ENCODE measurements at places on chromosomes 4 and X.
A peak's percentile ranks its signal among the peaks of the same experiment; 100 is the strongest.

GRCh38 chr4:188177997-188178675, 38.9 kb downstream of the TRIML1 start:
- no peaks in the 10 kb centered on the region for H3K27me3 ChIP-seq
- H3K4me1 ChIP-seq: no peaks in the 10 kb centered on the region
- no peaks in the 10 kb centered on the region for H3K36me3 ChIP-seq
- H3K27ac ChIP-seq: no peak overlapping the region

DNA sequence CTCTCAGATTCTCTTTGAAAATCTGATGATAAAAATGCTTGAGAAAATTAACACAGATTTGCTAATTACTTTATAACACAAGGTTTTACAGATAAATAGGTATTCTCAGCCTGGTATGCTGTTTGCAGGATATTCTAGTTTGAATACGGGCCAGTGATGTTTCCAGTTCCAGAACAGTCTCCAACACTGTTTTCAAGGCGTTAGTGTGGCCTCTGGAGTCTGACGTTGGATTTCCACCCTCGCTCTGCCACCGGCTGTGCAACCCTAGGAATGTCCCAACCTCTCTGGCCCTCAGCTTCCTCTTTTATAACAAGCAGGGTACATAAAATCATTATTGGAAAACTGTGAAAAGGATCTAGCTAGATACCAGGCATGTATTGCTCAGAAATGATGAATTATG, 23.8 kb upstream of the CYP4V2 start:
- no peaks in the 10 kb centered on the region for H3K27me3 ChIP-seq
- no peak overlapping the region for H3K27ac ChIP-seq
- H3K36me3 ChIP-seq: no peaks in the 10 kb centered on the region
- no peak for DNase-seq

- no peak for DNase-seq
- H3K4me3 ChIP-seq: no peak overlapping the region
- no peaks in the 10 kb centered on the region for H3K4me1 ChIP-seq
- H3K36me3 ChIP-seq: no peaks in the 10 kb centered on the region
Observed at GRCh38 chrX:29665532-29665931, 549.8 kb upstream of the MAGEB2 start.

DNA sequence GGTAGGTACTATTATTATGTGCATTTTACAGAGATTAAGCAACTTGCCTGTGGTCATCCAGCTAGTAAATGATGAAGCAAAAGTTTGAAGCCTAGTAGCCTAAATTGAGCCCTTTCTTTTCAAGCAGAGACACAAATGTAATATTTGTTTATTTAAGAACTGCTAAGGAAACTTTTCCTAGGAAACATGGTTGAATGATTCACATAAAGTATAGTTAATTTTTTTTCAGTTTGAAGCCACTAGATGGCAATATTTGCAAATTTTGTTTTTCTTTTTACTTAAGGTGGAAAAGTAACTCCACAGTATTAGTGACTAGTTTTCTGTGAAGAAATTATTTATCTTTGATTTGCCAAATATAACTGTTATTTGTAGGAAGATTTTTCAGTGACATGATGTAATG, 52.8 kb upstream of the ANKRD17 start:
- no peaks in the 10 kb centered on the region for H3K36me3 ChIP-seq
- H3K27me3 ChIP-seq: no peaks in the 10 kb centered on the region
- no peak overlapping the region for H3K4me3 ChIP-seq
- no peak for DNase-seq
- no peaks in the 10 kb centered on the region for H3K4me1 ChIP-seq

DNA sequence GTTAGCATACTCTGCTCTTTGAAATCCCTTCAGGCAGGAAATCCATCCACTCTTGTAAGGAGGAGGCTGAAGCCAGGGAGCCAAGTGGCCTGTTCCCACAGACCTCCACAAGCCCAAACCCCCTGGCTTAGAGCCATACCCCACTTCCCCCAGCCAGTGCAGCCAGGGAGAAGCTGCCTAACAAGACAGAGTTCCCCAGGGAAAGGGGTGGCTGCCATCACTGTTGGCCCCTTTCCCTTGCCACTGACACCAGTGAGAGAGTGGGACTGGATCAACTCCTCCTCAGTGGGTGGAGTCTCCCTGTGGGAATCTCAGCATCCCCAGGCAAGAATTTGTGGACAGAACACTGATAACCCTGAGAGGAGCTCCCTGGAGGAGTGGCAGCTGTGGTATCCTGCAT, 389.4 kb downstream of the PABPC4L start:
- H3K4me1 ChIP-seq: no peaks in the 10 kb centered on the region
- no peak overlapping the region for H3K4me3 ChIP-seq
- H3K27me3 ChIP-seq: no peaks in the 10 kb centered on the region
- no peak overlapping the region for H3K27ac ChIP-seq
- no peak for DNase-seq

- H3K4me3 ChIP-seq: peak overlapping the region; percentile 18
- no peaks in the 10 kb centered on the region for H3K36me3 ChIP-seq
- no peak overlapping the region for H3K27ac ChIP-seq
- no peak for DNase-seq
- H3K27me3 ChIP-seq: no peaks in the 10 kb centered on the region
- no peaks in the 10 kb centered on the region for H3K4me1 ChIP-seq
Observed at GRCh38 chr4:111788099-111788498, 357.2 kb upstream of the FAM241A start.

DNA sequence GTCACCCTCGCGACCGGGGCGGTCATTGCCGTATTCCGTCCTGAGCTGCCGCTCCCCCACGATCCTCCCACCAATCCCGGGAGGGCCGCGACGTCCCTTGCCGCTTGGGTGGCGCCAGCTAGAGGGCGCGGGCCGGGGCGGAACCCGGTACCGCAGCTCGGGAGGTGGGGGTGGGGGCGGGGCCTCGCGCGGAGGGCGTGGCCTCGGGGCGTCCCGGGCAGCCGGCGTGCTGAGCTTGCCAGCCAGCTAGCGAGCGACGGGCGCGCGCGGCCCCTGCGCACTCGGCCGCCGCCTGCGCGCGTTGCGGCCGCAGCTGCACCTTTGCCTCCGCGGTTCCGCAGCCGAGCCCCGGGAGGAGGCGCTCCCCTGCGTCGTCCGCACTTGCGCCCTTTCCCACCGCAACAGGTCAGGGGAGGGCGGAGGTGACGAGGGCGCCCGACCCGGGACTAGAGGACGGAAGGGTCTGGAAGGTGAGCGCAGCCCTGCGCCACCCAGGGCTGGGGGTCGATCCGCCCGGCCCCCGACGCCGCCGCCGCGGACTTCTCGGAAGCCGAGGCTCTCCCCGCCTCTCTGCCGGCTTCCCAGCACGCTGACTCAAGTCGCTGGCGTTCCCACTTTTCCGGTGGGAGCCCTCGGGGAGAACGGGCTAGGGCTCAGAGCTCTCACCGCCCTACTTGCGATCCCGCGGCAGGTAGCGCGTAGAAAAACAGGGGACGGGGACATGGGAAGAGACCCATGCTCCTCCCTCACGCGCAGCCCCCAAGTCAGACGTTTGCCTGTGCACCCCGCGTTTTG, at the start of gene AFF1:
AFF1 (plus strand) TSS at position 241 of the 795 bp plus-strand sequence. CDS start 13,523 bp downstream, outside the sequence.
- DNase-seq: peak; percentile 90
- H3K36me3 ChIP-seq: no peaks in the 10 kb centered on the region
- peak within 1 kb of the TSS; percentile 87 for H3K4me3 ChIP-seq
- H3K27ac ChIP-seq: peak within 1 kb of the TSS; percentile 91
- no peaks in the 10 kb centered on the region for H3K27me3 ChIP-seq
- peaks cover 8% of the 10 kb centered on the region for H3K4me1 ChIP-seq

DNA sequence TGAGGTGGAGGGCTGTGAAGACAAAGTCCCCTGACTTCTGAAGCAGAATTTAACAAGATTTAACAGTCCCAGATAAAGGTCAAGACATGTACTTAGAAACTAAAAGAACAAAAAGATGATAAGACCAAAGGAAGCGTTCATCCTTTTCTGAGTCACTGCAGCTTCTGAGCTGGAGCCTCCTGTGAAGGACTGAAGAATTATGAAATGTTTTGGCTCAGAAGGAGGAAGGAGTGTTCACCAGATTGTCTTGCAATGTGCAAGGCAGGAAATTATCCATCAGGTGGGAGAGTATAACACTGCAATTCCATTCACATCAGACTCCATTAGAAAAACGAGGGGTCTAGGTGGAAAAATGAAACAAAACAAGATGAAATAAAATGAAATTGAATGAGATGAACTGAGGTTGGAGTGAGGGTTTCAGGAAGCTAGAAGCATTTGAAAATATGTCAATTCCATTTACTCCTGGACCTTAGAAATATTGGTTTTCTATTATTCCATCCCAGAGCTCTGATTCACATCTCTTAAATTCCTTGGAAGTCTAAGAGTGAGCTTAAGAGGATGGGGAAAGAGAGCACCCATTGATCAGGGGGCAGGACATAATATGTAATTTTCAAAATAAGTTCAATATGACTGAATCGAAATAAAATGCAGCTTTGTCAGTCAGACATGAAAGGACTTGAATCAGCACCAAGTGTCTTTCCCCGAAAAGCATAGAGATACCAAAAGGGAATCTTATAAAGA, 186.1 kb upstream of the LNX1 start:
- no peaks in the 10 kb centered on the region for H3K27me3 ChIP-seq
- H3K4me3 ChIP-seq: no peak overlapping the region
- peak overlapping the region; percentile 66 for H3K27ac ChIP-seq
- no peak for DNase-seq
- H3K36me3 ChIP-seq: no peaks in the 10 kb centered on the region
- peaks cover 14% of the 10 kb centered on the region for H3K4me1 ChIP-seq

DNA sequence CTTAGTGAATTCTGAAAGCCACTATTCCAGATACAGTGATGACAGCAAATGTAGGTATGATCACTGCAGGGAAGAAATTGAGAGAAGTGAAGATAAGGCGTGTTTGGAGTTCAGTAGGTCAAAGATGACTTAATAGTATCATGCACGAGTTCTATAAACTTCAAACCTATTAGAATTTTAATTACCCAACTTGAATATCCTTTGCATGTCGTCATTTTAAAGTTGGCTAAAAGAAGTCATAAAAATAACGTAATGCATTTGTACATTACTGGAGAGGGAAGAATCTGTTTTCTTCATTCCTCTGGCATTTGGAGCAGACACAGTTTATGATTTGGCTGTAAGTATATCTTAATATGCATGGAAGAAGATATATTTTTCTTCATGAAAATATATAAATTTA, 68.6 kb upstream of the MXRA5 start:
- H3K27me3 ChIP-seq: no peaks in the 10 kb centered on the region
- H3K4me3 ChIP-seq: no peak overlapping the region
- H3K4me1 ChIP-seq: no peaks in the 10 kb centered on the region
- no peaks in the 10 kb centered on the region for H3K36me3 ChIP-seq
- DNase-seq: no peak

GRCh38 chr4:80322716-80323115, 12.8 kb upstream of the CFAP299 start:
- no peak for DNase-seq
- H3K4me3 ChIP-seq: no peak overlapping the region

GRCh38 chr4:144310535-144310934, 170.0 kb upstream of the GYPA start:
- no peaks in the 10 kb centered on the region for H3K36me3 ChIP-seq
- no peaks in the 10 kb centered on the region for H3K4me1 ChIP-seq
- DNase-seq: no peak
- H3K27me3 ChIP-seq: no peaks in the 10 kb centered on the region

DNA sequence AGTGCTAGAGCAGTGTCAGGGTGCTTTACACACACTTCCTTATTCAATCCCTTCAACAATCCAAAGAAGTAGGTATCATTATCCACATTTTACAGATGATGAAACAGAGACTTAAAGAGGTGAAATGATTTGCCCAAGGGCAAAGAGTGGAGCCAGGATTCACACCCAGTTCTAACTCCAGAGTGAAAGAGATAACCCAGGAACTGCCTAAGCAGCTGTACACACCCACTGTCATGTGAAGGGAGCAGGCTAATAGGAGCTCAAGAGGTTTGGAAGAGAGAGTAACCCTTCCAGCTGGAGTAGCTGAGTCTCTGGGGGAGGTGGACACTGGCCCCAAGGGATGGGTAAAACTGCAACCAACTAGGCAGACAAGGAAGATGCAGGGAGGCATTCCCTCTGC, 92.5 kb downstream of the FBXL5 start:
- no peak overlapping the region for H3K27ac ChIP-seq
- no peak overlapping the region for H3K4me3 ChIP-seq
- DNase-seq: no peak
- no peaks in the 10 kb centered on the region for H3K36me3 ChIP-seq

DNA sequence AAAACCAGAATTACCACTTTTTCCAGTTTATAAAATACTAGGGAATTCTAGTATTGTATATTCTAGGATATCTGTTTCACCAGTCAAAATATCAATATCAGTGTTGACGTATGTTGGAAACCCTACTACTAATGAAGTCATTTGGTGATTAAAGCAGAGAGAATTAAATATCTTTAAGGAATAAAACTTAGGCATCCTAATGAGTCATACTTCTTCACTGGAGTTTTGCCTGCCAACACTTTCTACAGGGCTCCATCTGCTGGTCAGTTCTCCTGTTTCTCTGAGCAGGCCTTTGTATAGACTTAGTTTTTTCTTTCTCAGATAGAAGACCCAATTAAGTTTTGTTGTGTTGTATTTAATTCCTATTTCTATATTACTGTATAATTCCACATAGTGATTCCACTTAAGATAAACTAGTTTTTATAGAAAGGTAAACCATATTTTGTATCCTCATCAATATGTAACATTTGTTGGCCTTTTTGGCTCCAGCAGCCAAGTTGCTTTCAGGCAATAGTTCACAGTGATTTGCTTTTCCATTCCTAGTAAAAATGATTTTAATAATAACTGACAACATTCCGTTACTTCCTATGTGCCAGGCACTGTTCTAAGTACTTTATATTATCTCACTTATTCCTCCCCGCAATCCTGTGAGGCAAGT, 3.5 kb downstream of the AP1AR start:
- H3K27me3 ChIP-seq: no peaks in the 10 kb centered on the region
- no peak overlapping the region for H3K27ac ChIP-seq

DNA sequence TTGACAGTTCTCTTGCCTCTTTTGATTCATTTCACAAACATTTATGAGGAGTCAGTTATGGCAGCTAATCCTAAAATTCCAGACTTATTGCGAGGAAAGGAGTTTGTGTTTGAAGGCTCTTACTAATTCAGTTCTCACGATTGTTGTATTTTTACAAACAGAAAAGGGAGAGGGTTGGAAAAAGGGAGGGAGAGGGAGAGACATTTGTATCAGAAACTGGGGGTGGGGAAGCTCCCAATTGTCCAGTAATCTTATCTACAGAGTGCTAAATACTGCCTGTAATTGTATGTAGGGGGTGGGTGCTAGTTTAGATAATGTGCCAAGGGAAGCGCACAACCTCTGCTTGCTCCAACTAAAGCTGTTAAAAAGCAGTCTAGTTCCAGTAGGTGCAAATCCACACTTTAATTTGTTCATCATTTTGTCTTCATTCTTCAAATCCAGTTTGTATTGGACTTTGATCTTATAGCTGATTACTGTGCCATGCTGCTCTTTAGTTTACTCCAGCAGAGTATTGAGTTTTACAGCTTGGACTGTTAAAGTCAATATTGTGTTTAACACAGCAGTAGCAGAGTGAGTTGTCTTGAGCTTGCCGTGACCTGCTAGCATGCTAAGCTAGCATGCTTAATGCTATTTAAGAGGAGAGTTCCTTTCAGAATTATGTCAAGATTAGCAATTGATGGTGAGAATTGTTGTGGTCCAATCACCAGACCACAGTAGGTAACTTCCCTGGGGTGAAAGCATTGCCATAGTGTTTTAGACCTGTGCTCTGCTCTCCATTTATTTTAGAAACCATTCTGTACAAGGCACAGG, 13.9 kb downstream of the FNIP2 start:
- H3K36me3 ChIP-seq: no peaks in the 10 kb centered on the region
- H3K27me3 ChIP-seq: no peaks in the 10 kb centered on the region
- DNase-seq: no peak
- H3K4me1 ChIP-seq: peaks cover 9% of the 10 kb centered on the region

Data from testis (tissue), 5 donors.